Stomach (tissue), 19 donors: ENCODE measurements at places on chromosomes 3 and 15.
A peak's percentile ranks its signal among the peaks of the same experiment; 100 is the strongest.

DNA sequence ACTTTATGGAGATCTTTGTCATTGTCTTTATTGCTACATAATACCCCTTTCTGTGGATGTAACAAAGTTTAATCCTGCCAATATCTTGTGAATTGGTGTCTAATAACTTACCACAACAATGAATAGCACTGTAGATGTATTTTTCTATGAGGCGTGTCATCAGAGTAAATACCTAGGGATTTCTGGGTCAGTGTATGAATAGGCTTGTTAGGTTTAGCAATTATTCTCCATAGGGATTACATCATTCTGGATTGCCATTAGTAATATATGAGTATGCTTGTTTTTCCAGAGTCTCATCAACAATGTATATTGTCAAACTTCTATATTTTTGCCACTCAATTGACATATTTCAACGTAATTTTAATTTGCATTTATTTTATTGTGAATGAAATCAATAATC is 67.9 kb downstream of the UNC13C start:
- no peaks in the 10 kb centered on the region for H3K4me1 ChIP-seq
- H3K4me3 ChIP-seq, result no peak overlapping the region
- H3K27me3 ChIP-seq, result no peaks in the 10 kb centered on the region
- no peak overlapping the region for H3K27ac ChIP-seq

GRCh38 chr3:177522051-177522450 is 324.8 kb upstream of the TBL1XR1 start:
- H3K27ac ChIP-seq, result no peak overlapping the region
- H3K27me3 ChIP-seq, result no peaks in the 10 kb centered on the region
- H3K4me3 ChIP-seq, result no peak overlapping the region
- H3K36me3 ChIP-seq, result no peaks in the 10 kb centered on the region

DNA sequence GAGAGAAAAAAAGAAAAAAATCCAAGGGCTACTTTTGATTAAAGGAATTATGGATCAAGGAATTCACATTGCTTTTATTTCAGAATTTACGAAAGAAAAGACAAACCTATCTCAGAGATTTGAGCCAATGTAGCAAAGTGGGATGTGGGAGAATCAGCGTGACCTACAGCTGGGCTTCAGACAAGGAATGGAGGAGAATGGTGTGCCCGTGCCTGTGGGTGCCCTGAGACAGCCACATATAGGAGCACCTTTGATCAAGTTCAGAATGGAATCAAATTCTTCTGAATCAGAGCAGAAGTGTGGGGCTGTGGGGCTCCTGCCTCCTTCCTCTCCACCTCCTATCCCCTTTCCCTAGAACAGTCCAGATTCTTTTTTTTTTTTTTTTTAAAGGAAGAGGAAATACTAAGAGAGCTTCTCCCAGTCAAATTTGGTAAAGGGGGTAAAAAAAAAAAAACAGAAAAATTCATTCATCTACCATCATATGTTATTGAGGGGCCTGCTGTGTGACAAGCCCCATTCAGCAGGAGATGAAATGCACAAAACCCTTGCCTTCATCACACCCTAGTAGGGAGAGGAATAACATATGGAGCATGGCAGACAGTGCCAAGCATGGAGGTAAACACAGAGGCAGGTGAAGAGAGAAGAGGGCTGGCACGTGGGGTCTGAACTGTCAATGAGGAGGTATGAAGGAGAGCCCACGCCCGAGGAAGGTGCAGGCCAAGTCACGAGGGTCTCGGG is 25.0 kb upstream of the MUSTN1 start:
- no peak overlapping the region for H3K27ac ChIP-seq
- DNase-seq, result no peak
- no peaks in the 10 kb centered on the region for H3K4me1 ChIP-seq

GRCh38 chr3:197567904-197568681 is 12.3 kb upstream of the BDH1 start:
- H3K27ac ChIP-seq, result no peak overlapping the region
- no peak for DNase-seq
- no peak overlapping the region for H3K4me3 ChIP-seq
- no peaks in the 10 kb centered on the region for H3K4me1 ChIP-seq

DNA sequence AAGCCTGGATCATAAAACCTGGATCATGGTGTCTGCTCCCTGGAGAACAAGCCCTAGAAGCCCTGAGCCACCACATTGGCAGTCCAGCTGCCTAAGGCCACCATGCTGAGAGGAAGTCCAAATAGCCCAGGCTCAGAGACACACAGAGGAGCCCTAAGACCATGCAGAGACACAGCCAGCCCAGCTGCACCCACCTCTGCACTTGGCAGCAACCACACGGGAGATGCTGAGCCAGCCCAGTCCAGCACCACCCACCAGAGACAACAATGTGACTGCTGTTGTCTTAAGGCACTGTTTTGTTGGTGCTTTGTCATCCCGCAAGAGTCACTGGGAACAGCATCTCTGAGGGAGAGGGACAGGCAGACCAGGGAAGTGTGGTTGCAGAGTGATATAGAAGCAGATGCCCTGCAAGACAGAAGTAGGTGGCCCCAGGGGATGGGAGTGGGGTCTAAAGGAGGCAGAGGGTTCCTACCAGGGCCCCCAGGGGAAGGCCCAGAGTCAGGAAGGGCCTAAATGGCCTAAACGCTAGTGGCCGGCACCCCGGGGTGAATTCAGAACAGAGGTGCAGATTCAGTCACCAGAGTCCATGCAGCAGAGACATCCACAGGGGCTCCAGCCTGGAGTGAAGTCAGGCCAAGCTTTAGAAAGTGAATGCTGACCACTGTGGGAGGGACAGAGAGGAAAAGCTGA is 105.4 kb upstream of the PRR20G start:
- peaks cover 89% of the 10 kb centered on the region for H3K27me3 ChIP-seq
- H3K36me3 ChIP-seq, result no peaks in the 10 kb centered on the region
- H3K4me3 ChIP-seq, result no peak overlapping the region
- no peaks in the 10 kb centered on the region for H3K4me1 ChIP-seq

DNA sequence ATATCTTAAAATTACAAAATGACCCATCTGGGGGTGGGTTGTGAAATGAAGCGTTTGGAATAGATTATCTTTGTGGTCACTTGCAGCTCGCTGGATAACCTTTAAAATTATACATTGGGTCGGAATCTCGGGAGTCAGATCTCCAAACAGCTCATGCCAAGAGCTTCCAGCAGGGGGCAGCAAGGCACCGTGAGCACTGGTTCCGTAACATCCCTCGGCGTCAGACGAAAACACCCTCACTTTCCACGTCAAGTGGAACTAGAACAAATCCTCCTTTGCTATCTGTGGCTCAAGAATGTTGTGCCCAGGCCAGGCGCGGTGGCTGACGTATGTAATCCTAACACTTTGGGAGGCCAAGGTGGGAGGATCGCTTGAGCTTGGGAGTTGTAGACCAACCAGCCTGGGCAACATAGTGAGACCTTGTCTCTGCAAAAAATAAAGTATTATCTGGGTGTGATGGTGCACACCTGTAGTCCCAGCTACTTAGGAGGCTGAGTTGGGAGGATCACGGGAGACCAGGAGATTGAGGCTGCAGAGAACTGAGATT is 31.1 kb downstream of the UMPS start:
- peaks cover 14% of the 10 kb centered on the region for H3K4me1 ChIP-seq
- no peak overlapping the region for H3K4me3 ChIP-seq
- H3K36me3 ChIP-seq, result peaks cover 37% of the 10 kb centered on the region
- no peak overlapping the region for H3K27ac ChIP-seq
- no peaks in the 10 kb centered on the region for H3K27me3 ChIP-seq
- DNase-seq, result peak; percentile 90

DNA sequence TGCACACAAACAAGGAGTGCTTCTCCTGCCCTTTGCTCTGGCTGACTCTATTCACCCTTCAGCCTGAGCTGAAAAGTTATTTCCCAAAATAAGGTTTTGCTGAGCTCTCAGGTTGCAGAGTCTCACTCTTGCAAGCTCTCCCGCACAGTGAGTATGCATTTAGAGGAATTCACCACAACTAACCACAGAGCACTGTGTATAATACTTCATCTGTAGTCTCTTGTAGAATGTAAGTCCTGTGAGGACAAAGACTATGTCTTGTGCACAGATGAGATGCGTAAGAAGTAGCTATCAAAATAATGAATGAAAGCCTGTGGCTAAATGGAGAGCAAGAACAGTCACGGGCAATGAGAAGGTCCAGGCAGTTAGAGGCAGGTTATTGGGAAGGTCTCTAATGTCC is 156.5 kb upstream of the SLCO3A1 start:
- H3K4me3 ChIP-seq, result no peak overlapping the region
- no peaks in the 10 kb centered on the region for H3K27me3 ChIP-seq
- no peak overlapping the region for H3K27ac ChIP-seq

- H3K4me3 ChIP-seq, result no peak overlapping the region
- no peak for DNase-seq
- no peaks in the 10 kb centered on the region for H3K36me3 ChIP-seq
- H3K27ac ChIP-seq, result no peak overlapping the region
- H3K27me3 ChIP-seq, result no peaks in the 10 kb centered on the region
Measured at GRCh38 chr3:175047786-175048185, 188.7 kb downstream of the NAALADL2 start.

- H3K36me3 ChIP-seq, result no peaks in the 10 kb centered on the region
- no peak for DNase-seq
- H3K4me3 ChIP-seq, result no peak overlapping the region
Measured at GRCh38 chr3:11536132-11536935, 107.4 kb downstream of the VGLL4 start.

DNA sequence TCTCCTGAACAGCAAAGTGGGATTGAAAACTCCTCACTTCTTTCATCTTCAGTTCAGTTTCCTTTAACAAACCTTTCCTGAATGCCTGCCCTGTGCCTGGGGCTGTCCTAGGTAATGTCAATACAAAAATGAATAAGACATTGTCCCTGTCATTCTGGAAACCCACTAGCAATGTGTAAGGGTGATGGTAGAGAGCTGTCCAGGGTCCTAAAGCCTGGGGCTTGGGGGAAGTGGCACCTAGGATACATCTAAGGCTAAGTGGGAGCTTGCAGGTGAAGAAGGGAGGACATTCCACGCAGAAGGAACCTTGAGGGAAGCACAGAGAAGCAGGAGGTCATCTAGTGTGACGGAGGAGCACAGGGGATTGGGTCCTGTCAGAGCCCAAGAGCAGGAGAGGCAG is 212.7 kb upstream of the PPP2R3A start:
- no peaks in the 10 kb centered on the region for H3K27me3 ChIP-seq
- H3K4me3 ChIP-seq, result no peak overlapping the region
- H3K4me1 ChIP-seq, result no peaks in the 10 kb centered on the region
- DNase-seq, result peak; percentile 4
- H3K36me3 ChIP-seq, result no peaks in the 10 kb centered on the region

DNA sequence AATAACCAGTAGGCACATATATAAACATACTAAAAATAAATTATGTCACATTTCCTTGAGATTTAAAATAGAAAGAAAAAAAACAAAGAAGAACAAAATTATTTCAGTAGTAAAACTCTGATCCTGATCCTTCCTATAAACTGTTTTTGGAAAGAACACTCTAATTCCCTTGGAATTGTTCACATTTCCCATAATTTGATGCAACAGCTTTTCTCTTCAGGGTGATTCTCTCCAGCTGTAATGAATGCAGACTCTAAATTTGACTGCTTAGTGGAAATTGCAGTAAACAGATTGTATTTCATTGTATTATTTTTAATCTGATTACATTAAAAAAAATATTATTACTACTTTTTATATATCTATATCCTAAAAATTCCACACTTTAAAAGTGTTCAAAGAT is 70.2 kb upstream of the ABI3BP start:
- H3K4me3 ChIP-seq, result no peak overlapping the region
- no peaks in the 10 kb centered on the region for H3K4me1 ChIP-seq
- H3K27me3 ChIP-seq, result no peaks in the 10 kb centered on the region
- no peak for DNase-seq
- H3K27ac ChIP-seq, result no peak overlapping the region

- DNase-seq, result no peak
- H3K4me1 ChIP-seq, result peaks cover 5% of the 10 kb centered on the region
- no peak overlapping the region for H3K27ac ChIP-seq
- H3K4me3 ChIP-seq, result no peak overlapping the region
Measured at GRCh38 chr15:63071288-63071909, 28.9 kb downstream of the TPM1 start.

DNA sequence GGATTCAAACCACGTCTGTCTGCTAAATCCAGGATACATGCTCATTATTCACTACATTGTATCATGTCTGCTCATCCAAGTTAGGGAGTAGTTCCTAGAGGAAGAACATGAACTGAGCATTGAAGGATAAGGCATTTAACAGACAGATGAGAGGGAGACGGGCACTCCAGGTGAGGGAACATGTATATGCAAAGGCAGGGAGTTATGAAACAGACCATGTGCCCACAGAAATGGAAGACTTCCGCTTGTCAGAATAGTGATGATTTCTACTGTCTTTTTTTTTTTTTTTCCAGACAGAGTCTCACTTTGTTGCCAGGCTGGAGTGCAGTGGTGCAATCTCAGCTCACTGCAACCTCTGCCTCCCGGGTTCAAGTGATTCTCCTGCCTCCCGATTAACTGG is 5.0 kb upstream of the NDUFAF1 start:
- H3K4me3 ChIP-seq, result no peak overlapping the region
- no peak for DNase-seq
- H3K27ac ChIP-seq, result no peak overlapping the region
- no peaks in the 10 kb centered on the region for H3K27me3 ChIP-seq

- H3K4me1 ChIP-seq, result no peaks in the 10 kb centered on the region
- no peak for DNase-seq
- no peaks in the 10 kb centered on the region for H3K36me3 ChIP-seq
- H3K27me3 ChIP-seq, result no peaks in the 10 kb centered on the region
Measured at GRCh38 chr3:118778201-118778600, 256.4 kb downstream of the IGSF11 start.

GRCh38 chr15:40825661-40826422 is 2.7 kb downstream of the PPP1R14D start:
- no peaks in the 10 kb centered on the region for H3K27me3 ChIP-seq
- H3K36me3 ChIP-seq, result no peaks in the 10 kb centered on the region
- no peak overlapping the region for H3K27ac ChIP-seq
- H3K4me3 ChIP-seq, result no peak overlapping the region
- no peaks in the 10 kb centered on the region for H3K4me1 ChIP-seq
- DNase-seq, result peak; percentile 69

GRCh38 chr15:44066211-44066827 is 128.8 kb downstream of the FRMD5 start:
- H3K36me3 ChIP-seq, result no peaks in the 10 kb centered on the region
- peak; percentile 68 for DNase-seq
- no peak overlapping the region for H3K4me3 ChIP-seq
- no peaks in the 10 kb centered on the region for H3K4me1 ChIP-seq
- no peaks in the 10 kb centered on the region for H3K27me3 ChIP-seq

- no peaks in the 10 kb centered on the region for H3K36me3 ChIP-seq
- no peak overlapping the region for H3K27ac ChIP-seq
- H3K4me1 ChIP-seq, result no peaks in the 10 kb centered on the region
- H3K27me3 ChIP-seq, result no peaks in the 10 kb centered on the region
- no peak overlapping the region for H3K4me3 ChIP-seq
Measured at GRCh38 chr3:13518516-13518953, 30.4 kb upstream of the FBLN2 start.

- H3K27me3 ChIP-seq, result peaks cover 8% of the 10 kb centered on the region
Measured at GRCh38 chr15:92653366-92653765, 2.2 kb downstream of the FAM174B start.

GRCh38 chr3:83063446-83063845 is 1302.0 kb upstream of the GBE1 start:
- H3K36me3 ChIP-seq, result no peaks in the 10 kb centered on the region
- no peak overlapping the region for H3K4me3 ChIP-seq
- no peak for DNase-seq
- H3K27ac ChIP-seq, result no peak overlapping the region
- H3K4me1 ChIP-seq, result no peaks in the 10 kb centered on the region

- H3K36me3 ChIP-seq, result no peaks in the 10 kb centered on the region
- DNase-seq, result no peak
Measured at GRCh38 chr3:182936239-182936917, 44.0 kb downstream of the DCUN1D1 start.

GRCh38 chr15:35934383-35935049 is 388.6 kb upstream of the DPH6 start:
- no peak for DNase-seq
- H3K4me1 ChIP-seq, result no peaks in the 10 kb centered on the region
- H3K27me3 ChIP-seq, result no peaks in the 10 kb centered on the region
- no peak overlapping the region for H3K4me3 ChIP-seq
- H3K36me3 ChIP-seq, result no peaks in the 10 kb centered on the region
- no peak overlapping the region for H3K27ac ChIP-seq
